Activated B cell treated with CpG ODN at 0.5 μM for 24 hours (primary cell): ENCODE measurements at places on chromosomes 6 and 20.

DNA sequence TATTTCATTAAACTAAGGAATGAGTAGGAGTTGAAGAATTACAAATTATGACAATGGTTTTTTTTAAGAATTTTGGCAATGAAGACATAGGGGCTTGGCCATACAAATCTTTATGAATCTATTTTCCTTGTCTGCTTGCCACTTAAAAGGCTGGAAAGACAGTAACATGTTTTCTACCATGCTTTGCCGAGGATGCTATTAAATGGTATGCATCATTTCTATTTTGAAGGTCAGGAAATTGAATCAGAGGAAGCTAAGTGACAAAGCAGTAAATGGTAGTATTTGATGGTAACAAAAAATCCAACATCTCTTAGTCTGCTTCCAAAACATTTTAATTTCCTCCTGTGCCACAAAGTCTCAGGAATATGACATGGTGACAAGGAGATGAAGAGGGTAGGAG, 287.2 kb downstream of the RFPL4B start:
- DNase-seq: no peak

- DNase-seq: no peak
These were observed 106.8 kb downstream of the GJA10 start for GRCh38 chr6:90000864-90001731.

- DNase-seq: no peak
These were observed 63.5 kb upstream of the STMND1 start for GRCh38 chr6:17038316-17038715.

DNA sequence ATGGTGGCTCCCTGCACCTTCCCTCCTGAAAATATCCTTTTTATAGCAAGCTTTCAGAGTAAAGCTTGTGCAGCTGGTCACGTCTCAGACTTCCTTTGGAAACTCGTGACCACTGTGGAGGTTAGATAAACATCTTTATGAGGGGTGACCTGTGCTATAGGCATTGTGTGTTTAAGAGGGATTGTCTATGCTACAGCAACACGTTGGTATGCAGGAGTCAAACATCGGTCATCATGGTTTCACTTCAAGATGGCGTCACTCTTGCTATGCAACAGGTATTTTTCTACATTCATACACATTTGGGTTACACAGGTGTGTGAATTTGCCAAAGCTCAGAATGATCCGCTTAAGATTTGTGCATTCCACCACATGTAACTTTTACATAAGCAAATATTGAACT, 14.6 kb upstream of the BLCAP start:
- DNase-seq: no peak

- DNase-seq: no peak
These were observed 716.4 kb upstream of the MARCKS start for GRCh38 chr6:113140721-113141120.

DNA sequence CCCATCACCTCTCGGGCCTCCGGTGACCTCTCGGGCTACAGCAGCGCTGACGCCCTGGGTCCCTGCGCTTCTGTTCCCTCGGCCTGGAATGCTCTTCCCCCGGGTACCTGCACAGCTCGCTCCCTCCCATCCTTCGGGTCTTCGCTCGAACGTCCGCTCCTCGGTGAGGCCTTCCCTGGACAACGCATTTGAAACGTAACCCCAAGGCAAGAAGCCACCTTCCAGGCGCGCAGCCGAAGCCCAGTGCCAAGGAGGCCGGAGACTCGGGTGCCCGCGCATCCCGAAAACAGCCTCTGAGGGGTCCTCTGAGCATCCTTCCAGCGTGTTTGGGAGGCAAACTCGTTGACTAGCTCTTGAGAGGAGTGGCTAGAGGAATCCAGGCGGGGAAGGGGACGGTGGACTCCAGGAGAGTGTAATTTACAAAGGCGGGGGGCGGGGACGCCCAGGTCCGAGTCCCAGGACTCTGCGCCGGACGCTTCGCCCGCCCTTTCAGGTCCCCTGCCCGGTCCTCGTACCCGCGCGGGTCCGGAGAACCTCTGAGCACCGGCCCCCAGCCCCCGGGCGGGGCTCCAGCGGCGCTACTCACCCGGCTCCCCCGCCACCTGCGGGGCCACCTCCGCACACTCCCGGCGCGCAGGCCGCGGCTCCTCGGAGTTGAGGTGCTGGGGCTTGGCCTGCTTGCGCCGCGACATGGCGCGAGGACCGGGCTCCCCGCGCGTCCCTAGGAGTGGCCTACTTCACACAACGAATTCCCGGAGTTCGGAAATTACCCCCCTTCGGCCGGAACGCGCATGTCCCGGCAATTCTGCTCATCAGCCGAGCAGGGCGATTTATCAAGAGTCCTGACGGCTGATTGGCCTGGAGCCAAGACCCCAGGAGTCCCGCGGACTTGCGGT, 86.8 kb downstream of the ZFP64 start:
- no peak for DNase-seq

DNA sequence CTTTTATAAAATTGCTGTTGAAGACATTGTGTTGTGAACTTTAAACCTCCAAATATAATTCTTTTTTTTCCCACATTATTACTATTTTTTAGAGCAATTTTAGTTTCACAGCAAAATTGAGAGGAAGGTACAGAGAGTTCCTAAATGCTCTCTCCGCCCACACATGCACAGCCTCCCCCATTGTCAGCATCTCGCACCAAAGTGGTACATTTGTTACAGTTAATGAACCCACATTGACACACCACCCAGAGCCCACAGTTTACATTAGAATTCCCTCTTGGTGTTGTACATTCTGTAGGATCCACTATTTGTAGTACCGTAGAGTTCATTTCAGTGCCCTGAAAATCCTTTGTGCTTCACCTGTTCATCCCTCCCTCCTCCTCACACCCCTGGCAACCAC, 33.8 kb downstream of the TMEM181 start:
- DNase-seq: no peak

DNA sequence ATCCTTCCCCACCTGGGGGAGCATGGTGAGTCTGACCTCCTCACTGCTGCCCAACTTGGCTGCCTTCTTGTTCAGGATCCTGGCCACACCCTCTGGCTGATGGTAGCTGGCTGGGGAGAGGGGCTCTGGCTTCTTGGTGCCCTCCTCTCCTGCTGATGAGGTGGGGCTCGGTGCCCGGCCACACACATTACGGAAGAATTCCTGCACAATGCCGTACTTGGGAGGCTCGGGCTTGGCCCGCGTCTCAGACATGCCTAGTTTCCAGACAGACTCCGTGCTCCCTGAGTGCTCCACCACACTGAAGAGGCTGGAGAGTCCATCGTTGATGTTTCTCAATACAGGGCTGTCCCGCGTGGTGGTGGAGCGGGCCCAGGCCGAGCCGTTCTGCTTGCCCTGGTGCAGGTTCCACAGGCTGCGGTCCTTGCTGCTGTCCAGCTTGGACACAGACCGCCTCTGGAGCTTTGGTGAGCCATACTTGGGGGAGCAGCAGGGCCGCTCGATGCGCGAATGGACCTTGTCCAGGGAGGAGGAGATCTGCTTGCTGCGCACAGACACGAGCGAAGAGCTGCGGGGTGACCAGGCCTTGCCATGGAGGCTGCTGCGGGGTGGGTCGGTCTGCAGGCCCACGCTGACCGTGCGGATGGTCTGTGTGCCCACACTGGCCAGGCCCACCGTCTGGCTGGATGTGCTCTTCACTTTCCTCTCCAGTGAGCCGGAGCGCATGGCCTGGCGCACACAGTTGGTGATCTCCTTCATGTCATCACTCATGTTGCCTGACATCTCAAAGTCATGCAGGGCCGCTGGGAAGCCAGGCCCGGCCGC, 19.9 kb upstream of the DSN1 start:
- DNase-seq: no peak

DNA sequence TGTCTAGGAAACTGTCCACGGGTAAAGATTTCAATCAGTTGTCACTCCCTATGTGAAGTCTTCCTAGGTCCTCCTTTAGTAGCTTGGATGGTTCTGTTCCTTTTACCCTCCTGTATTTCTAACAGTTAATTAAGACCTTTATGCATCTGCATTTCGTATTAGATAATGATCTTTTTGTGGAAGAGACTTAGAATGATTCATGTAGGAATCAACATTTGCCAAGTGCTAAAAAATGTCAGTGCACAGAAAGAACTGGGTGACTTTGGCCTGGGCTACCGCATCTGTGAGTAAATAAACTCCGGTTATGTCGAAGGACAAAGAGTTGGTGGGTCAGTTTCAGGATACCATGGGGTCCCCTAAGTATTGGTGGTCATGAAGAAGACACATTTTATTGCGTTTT, 918.0 kb downstream of the TFAP2A start:
- DNase-seq: no peak
